Fibroblast of skin of scalp (primary cell): ENCODE measurements at places on chromosomes 12 and 14.
A peak's percentile ranks its signal among the peaks of the same experiment; 100 is the strongest.

DNA sequence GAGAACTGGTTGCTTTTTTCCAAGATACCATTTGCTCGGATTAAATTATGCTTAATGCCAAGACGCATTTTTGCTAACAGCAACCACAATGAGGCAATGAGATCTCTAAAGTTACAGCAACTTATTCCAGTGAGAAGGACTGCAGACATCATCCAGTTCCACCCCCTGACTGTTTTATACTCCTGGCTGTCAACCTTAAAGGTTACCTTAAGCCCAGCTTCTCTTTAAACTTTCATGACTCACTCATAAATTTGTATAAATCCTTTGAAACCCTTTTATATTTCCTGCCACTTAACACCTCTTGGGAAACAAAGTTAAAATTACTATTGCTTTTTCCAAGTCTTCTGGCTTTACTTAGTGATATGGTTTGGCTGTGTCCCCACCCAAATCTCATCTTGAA is 80.2 kb downstream of the TMTC1 start:
- DNase-seq, result no peak

GRCh38 chr14:71220462-71220861 is 313.2 kb downstream of the PCNX1 start:
- DNase-seq, result no peak

DNA sequence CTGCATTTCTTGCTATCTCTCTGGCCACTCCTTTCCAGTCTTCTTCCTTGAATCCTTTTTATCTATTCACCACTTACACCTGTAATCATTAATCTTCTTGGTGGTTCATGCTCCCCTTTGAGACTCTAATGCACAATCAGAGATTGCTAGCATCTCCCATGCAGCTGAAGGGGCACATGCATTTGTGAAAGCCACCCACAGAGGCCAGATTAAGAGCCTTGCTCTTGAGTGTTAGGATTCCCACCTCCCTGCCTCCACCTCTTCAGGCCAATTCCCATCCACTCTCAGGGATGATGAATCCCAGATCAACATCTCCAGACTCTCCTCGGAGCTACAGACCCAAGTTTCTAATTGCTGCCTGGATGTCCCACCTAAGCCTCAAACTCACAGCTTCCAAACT is 19.4 kb upstream of the KRT18 start:
- no peak for DNase-seq

GRCh38 chr14:38721822-38722431 is 381.1 kb downstream of the SEC23A start:
- peak; percentile 56 for DNase-seq

DNA sequence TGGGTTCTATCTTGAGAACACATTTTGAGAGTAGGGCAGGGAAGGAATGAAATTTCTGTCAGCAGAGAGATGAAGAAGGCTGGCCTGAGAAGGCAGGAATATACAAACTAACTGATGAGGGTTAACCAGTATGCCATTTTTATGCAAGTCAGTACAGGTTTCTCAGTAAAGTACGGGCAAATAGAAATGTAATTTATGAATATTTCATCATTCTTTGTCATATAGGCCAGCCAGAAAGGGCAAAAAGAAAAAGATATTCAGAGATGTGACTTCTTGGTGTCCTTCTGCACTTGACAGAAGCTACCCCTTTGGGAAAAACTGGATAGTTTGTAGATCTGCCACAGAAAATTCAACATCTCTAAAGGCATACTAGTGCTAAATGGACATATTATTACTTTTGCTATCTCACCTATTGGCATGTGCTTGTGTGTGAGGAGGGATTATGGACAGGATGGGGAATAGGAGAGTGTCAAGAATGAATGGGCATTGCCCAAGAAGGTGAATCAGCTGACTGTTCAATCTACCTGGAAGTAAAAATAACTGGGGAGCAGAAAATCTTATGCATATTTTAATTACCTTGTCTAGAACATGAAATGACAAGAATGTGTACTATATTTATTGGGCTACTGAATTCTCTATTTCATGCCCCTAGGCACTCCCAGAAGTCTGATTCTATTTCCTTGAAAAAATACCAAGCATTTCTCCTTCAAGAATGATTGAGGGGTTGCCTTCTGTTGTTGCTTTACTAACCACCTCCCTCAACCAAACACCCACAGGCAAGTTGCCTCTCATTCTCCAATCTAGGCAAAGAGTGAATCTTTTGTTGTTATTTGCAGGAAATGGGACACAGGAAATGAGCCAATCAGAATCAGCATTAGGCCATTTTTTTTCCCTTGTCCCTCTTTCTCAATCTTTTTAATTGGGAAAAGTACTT is 175.1 kb upstream of the SLC38A2 start:
- DNase-seq, result peak; percentile 42

DNA sequence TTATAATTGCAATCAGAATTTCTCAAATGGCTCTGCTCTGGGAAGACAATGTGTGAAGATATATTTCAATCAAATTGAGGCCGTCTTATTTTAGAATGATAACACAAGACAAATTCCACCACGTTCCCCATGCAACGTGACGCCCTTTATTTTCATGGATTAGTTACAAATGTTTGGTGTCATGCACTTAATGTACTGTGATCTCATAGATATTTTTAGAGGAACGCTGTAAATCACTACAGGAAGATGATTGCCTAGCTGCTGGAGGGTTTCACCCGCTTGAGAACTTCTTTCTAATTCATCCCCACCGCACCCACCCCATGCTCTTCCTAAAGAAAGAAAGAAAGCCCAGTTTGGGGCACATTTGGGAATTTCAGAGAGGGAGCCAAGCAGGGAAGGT is 117.2 kb downstream of the PLXNC1 start:
- DNase-seq, result peak; percentile 74

DNA sequence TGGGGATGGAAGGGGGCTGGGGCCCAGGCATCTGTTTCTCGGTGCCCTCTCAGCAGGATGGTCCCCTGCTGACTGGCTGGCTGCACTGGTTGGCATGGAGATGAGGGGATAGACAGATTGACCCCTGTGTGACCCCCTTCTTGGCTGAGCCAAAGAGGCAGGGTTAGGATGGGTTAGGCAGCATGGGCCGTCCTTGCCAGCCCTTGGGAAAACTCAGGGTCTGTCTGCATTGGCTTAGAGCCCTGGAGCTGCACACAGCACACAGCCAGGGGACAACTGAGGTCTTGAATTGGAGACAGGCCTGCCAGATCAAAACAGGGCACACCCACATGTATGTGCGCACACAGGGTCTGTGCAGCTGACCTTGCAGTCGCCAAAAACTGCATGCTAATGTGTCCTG is 11.2 kb upstream of the LRP1-AS start:
- DNase-seq, result no peak

DNA sequence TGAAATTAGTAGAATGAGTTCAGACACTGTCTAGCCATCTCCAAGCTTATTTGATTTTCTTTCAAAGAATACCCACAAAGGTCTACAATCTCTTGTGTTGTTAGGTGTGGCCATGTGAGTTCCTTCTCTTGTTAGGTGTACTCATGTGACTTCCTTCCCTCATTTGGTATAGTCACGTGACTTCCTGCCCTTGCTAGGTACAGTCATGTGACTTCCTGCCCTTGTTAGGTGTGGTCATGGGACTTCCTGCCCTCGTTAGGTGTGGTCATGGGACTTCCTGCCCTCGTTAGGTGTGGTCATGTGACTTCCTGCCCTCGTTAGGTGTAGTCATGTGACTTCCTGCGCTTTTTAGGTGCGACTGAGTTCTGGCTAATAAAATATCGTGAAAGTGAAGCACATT is 179.6 kb downstream of the TMX1 start:
- no peak for DNase-seq

DNA sequence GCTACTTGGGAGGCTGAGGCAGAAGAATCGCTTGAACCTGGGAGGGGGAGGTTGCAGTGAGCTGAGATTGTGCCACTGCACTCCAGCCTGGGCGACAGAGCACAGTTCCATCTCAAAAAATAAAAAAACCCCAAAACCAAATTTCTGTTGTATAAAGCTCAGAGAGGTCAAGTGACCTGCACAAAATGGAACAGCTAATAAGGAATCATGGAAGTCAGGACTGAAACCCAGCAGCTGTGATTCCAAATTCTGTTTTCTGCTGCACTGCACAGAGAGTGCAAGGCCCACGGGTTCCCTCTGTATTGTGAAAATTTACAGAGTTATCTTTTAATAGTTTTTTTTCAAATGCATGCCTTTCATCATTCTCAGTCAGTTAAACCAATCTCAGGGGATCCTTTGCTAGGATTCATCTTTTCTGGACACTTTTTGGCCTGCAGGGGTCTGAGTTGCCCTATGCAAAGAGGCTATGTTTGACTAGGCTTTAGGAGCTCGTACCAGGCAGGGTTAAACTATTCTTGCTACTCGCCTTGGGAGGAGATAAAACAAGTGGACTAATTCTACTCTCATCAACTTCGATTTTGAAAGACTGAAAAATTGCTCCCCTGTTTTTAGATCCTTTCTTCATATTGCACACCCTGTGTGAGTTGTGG is 26.1 kb upstream of the AACS start:
- no peak for DNase-seq

DNA sequence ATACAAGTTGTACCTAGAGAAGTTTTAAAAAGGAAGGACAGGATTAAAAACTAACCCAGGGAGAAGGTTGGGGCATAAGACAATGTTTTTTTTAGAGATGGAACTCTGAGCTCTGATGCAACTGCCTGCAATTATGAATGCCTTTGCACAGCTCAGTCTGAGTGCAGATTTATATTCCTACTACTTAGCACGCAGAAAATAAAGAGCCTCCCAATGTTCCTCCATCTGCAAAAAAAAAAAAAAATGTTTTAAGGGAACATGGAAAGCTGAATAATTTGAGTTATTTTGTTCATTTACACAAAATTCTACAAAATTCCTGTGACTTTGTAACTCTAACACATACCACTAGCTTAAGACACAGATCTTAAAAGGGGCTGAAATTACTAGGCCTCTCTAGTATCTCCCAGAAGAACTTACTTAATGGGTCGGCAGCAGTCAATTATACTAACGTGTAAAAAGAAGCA is 15.7 kb downstream of the CLIP1 start:
- peak; percentile 94 for DNase-seq

DNA sequence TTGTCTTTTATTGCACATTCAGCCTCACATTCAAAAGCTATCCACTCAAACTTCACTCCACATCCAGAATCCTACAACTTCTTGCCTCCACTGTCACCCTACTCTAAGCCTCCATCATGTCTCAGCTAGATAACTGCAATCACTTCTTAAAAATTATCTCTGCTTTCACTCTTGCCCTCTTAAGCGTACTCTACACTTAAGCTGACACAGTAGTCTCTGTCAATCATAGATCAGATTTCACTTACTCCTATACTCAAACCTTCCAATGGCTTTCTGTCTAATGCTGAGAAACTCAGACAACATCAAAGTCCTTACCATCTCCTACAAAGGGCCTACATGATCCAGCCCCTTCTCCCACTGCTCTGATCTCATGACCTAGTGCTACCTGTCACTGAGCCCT is 304.1 kb downstream of the ITPR2 start:
- no peak for DNase-seq

GRCh38 chr14:101963656-101964296 is 597 bp upstream of the DYNC1H1 start:
- no peak for DNase-seq

DNA sequence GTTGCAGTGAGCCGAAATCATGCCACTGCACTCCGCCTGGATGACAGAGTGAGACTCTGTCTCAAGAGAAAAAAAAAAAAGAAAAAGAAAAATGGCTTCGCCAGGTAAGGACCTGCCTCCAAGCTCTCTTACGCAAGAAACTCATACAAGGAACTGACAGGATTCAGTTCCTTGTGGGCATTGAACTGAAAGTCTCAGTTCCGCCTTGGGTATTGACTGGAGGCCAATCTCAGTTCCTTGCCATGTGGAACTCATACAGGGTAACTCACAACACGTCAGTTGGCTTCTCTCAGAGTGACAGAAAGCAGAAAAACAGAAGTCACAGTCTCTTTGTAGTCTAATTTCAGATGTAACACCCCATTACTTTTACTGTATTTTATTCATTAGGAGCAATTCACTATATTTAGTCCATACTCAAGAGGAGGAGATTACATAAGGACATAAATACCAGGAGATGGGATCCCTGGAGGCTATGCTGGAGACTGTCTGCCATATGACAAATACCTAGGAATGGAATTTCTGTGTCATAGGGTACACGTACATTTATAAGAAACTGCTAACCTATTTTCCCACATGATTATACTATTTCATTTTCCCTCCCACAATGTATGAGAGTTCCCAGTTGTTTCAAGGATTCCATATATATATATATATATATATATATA is 11.4 kb upstream of the NOPCHAP1 start:
- DNase-seq, result peak; percentile 80

DNA sequence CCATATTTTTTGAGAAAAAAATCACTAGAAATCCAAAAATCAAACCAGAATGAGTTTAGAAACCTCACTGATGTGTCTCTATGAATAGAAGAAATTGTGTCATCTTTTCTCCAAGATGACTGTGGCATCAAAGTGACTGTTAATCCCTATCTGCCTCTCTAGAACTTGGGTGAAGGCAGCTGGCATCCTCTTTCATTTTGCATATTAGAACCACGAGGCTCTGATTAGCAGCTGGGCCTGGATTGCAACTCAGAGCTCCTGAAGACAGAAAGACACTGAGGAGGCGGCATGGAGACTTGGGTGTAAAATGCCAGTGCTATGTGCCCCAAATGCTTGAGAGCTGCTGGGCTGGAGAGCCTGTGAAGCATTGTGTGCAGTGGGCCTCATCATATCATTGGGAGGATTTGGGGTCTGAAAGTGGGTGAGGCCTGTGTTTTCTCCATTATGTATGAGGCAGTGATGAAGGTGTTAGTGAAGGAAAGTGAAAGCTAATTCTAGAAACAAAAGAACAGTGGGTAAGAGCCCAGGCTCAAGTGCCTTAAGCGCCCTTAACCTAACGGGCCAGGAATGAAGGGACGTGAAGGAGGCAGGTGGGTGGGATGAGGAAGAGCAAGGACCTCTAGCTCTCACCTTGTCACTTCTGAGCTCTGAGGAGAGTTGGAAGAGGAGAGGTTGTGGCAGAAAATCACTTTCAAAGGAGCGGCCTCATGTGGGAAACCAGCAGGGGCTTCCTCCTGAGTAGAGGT is 26.2 kb downstream of the NKX2-8 start:
- DNase-seq, result no peak

GRCh38 chr12:52341066-52341580 is 19.9 kb upstream of the KRT83 start:
- no peak for DNase-seq

- no peak for DNase-seq
Measured at GRCh38 chr14:31388687-31389413, 31.5 kb downstream of the HEATR5A start.

GRCh38 chr12:59858508-59859170 is 262.8 kb downstream of the SLC16A7 start:
- DNase-seq, result no peak

GRCh38 chr14:69657950-69658355 is 46.6 kb downstream of the SUSD6 start:
- peak; percentile 22 for DNase-seq

- DNase-seq, result peak; percentile 72
Measured at GRCh38 chr14:67241411-67242167, at the start of gene PALS1. PALS1 (plus strand) TSS chr14:67241435; CDS start chr14:67279171, 37,736 bp downstream.
